Muscle of back (tissue), 13 donors: ENCODE measurements at places on chromosomes 12 and 14. TPM values are rescaled to one million over a fixed set of nuclear protein-coding genes. Genes with fewer than 3 reads are reported as not detected.

- DNase-seq = no peak
These were observed 18.8 kb upstream of the VWF start for GRCh38 chr12:6143303-6143675.

Gene TPH2
- not detected for polyA plus RNA-seq

GRCh38 chr12:33314223-33314622, 125.4 kb downstream of the SYT10 start:
- no peak for DNase-seq

Gene LPAR5
- polyA plus RNA-seq = 0.99 TPM

Gene SRGAP1
- 6.9 TPM for polyA plus RNA-seq
